Pancreas (tissue), 10 donors: ENCODE measurements at places on chromosomes 16 and 17. TPM values are rescaled to one million over a fixed set of nuclear protein-coding genes. Genes with fewer than 3 reads are reported as not detected.

DNA sequence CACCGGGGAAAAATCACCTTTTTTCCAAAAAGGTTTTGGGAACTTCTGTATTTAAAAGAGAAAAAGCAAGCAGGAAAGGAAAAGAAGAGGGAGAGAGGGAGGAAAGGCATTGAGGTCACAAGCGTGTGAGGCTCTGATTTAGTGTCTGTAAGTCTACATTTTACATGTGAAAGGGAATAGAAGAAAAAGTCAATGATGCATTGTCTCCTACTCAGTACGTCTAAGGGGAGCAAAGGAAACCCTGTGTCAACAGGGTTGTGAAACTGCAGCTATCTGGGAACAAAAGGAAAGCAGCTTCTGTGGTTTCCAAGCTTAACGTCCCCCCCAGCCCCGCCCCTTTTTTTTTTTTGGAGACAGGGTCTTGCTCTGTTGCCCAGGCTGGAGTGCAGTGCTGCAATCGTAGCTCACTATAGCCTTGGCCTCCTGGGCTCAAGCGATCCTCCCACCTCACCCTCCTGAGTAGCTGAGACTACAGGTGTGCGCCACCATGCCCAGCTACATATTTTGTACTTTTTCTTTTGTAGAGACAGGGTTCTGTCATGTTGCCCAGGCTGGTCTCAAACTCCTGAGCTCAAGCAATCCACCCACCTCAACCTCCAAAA lies 1.8 kb upstream of the CDC42EP4 start:
- no peak for DNase-seq

The AIPL1 gene
- 0.04 TPM for polyA plus RNA-seq

GRCh38 chr17:14308965-14309879 lies 8.3 kb downstream of the HS3ST3B1 start:
- DNase-seq = peak; percentile 91

The ETV4 gene
- polyA plus RNA-seq = 16.4 TPM
